Bronchial epithelial cell (primary cell): ENCODE measurements at places on chromosomes 4 and X. TPM values are rescaled to one million over a fixed set of nuclear protein-coding genes. Genes with fewer than 3 reads are reported as not detected.

DNA sequence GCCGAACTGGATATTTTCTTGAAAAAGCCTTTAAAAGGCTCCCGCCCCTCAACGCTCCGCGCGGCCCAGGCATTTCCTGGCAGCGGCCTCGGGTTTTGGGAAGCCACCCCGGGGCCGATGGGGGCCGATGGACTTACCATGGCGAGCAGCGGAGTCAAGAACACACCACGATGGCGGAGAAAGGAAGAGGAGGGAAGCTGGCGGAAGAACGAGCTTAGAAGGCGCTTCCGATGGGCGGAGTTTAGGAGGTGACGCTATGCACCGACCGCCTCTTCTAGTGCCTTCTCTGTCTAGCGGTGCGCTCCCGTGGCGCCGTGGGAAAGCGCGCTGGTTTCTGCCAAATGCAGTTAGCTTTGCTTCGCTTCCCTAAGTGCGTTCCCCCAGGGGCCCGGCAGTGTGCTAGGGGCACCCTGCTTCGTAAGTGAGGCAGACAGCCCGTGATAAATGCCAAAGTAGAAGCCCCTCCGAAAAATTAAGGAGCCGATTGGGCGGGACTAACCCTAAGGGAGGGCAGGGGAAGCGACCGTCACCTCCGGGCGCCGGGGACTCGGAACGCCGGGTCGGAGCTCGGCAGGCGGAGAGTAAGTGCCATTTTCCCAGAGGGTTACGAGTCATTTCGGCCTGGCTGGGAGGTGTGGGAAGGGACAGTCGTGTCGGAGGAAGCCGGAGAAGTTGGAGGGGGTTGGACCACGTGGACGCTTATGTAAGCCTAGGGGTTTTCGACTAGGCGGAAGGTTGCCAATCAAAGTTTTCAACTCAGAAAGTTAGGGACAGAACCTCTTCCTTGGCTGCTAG, at the start of gene RPL39:
Gene RPL39, minus strand, starts transcription at position 194 of the 795 bp plus-strand sequence. Its CDS starts 54 bp downstream, at position 140.
- DNase-seq, result peak; percentile 76

- DNase-seq, result no peak
Observed at GRCh38 chrX:133454491-133454914, 39.2 kb upstream of the GPC4 start.

DNA sequence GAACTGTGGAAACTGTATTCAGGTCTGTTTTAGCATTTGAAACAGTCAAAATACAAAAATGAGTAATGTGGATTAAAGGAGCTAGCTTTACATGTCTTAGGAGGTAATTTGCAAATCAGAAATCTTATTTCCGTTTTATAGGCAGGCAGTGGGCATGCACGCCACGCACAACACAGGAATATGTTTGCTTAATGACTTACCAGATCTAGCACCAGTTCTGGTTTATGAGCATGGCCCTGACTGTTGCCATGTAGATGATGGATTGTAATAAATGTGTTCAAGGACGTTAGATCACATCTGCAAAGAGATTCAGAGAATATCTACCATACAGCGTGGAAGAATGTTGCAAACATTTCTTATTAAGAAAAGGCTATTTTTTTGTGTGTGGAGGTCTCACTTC, 344.5 kb upstream of the NR3C2 start:
- no peak for DNase-seq

DNA sequence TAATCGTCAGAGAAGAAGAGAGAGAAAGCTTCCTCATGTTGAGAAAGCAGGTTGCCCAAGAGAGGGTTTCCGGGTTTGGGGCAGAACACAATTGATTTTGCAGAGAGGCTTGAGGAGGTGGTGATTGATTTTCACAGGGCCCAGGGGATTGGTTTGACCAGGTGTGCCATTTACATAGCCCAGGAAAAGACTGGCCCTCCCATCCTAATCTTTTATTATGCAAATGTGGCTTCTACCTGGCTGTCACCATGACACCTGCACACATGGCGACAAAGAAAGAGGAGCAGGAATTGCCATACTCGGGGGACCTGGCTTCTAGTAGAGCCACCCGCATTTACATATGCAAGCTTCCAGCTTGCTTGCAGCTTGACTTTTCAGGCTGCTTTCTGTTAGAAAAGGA, 405.3 kb downstream of the PPP4R3C start:
- no peak for DNase-seq

- DNase-seq, result peak; percentile 97
Observed at GRCh38 chr4:141643557-141643956, 7.2 kb downstream of the IL15 start.

DNA sequence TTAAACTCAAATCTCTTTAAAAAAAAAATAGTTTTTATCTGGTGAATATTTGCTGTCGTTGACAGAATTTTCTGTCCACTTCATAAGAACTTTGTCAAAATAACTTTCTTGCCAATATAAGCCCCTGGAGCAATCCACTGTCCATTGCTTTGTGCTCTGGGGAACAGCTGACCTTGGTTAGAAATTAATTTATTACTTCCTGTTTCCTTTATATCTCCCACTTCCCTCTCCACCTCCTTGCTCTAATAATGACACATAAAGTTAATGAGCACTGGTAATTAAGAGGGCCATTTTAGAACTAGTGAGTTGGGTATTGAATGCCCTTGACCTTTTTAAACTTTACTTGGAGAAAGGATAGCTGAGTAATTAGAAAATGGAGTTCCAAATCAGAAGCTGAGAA, 151.3 kb upstream of the LEF1 start:
- DNase-seq, result no peak

DNA sequence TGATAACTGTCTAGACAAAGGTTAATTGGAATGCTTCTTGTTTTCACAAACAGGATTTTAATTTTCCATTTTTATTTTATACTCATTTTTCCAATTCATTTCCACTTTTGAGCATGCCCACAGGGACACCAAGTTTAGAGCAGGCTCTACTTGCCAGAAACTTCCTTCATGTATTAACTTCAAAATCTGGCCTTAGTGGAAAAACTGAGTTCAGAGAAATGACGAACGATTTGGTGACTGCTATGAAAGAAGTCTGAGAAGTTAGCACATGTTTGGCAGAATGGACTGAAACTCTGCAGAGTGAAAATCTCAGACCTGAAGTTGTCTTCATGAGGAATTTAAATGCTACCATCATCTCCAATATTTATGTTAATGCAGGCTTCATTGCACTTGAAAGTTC, 214.1 kb downstream of the THOC2 start:
- no peak for DNase-seq

DNA sequence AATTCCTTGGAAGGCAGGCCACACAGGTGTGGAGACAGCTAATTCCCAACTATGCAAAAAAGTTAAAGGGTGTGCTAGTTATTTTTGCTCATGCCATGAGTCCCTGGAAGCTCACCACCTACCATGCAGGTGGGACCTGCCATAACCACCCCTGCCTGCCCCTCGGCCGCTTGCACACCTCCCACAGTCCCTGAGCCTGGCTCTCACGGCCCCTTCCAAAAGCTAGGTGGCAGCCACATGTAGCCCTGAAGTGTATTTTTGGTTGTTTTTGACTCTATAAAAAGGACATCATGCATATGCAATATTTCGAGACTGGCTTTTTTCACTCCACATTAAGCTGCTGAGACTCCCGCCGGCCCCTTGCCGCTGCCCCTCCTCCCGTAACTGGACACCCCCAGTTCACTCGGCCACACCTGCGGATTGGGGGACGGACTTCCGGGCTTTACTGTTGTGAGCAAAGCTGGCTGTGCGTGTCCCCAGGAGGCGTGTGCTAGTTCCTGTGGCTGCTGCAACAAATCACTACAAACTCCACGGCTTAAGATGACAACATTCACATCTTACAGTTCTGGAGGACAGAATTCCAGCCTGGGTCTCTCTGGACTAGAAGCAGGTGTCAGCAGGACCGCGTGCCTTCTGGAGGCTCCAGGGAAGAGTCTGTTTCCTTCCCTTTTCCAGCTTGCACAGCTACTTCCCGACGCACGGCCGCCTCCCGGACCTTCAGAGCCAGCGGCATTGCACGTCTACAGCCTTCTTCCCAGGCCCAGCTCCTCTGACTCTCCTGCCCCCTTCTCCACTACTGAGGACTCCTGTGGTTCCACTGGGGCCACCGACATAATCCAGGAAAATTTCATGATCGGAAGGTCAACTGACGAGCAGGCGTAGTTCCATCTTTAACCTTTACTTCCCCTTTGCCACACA, 24.8 kb downstream of the ZFYVE28 start:
- peak; percentile 11 for DNase-seq

DNA sequence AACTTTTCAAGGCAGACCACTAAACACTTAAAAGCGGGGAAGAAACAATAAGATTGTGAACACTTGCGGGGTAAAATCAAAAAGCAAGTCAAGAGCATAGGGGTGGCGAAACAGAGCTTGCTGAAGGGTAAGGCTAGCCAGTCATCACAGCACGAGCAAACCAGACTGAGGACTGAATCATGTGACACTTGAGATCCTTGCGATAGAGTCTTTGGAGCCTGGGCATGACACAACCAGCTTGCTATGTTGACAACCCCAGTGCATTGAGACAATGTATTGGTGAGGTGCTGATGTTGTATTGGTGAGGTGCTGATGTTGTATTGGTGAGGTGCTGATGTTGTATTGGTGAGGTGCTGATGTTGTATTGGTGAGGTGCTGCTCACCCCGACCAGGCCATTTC, 72.3 kb downstream of the SLIT2 start:
- DNase-seq, result peak; percentile 58

DNA sequence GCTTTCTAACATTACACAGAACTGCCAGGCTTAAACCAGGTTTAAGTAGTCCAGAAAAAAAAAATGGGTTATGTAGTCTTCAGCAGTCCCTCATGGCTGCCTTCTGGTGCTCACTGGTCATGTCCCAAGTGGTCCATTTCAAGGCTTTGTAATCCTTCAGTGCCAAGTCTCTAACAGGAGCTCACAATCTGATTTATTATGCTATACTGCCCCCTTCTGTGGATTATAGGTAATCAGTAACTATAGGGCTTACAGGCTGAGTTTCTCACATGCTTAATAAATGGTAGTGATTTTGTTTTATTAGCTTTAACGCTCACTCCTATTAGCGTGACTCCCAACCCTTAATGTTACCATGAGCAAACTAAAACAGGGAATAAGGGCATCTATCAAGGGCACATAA, 92.5 kb upstream of the EDA2R start:
- DNase-seq, result peak; percentile 43

DNA sequence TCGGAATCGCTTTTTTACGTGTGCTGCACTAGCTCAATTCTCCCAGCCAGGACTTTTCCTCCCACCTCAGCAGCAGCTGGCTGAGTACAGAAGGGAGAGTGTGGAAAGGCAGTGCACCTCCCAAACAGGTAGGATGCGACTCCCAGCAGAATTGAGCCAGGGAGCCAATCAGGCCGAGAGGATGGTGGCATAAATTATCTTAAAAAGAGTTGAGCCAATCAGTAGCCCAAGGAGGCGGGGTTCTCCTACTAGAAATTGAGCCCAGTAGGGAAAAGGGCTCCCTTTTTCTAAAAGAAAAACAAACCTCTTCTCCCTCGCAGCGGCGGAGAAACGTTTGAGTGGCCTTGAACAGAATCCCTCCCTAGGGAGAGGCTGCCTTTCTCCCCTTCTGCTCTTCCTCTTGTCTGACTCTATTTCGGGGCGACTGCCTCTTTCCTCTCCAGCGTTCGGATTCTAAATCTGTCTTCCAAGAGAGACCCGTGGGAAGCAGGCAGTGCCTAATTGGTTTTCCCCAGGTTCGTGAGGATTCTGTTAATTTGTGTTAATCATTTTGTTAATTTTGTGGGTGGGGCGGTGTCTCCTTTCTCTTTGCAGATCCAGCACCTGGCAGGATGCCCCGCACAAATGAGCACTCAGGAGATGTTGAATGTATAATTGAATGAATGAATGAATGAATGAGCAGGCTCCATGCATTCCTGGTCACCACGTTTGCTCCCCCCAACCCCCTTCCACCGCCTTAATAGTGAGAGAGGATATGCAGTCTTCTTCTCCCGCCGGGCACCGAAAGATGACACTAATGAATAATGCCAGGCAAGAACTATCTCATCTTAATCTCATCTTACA, at the start of gene GABRG1:
Gene GABRG1, minus strand, starts transcription at position 142 of the 843 bp plus-strand sequence. Its CDS starts 141 bp downstream, at position 1.
- no peak for DNase-seq

- DNase-seq, result no peak
Observed at GRCh38 chrX:118455013-118455412, 40.6 kb upstream of the DOCK11 start.

DNA sequence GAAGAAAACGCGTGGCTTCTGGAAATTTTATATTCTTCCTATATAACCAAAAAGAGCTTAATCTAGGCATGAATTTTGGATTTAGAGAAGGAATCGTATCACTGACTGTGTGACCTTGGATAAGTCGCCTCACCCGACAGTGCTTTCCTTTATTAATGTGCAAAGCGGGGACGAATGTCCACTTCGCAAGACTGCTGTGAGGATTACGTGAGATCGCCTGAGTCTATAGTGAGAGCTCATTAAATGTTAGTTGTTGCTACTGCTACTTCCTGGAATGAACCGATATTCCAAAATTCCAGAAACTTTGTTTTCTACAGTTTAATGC, 448 bp upstream of the TBC1D8B start:
- DNase-seq, result no peak

GRCh38 chrX:37712458-37712857, 26.9 kb downstream of the XK start:
- DNase-seq, result peak; percentile 69

DNA sequence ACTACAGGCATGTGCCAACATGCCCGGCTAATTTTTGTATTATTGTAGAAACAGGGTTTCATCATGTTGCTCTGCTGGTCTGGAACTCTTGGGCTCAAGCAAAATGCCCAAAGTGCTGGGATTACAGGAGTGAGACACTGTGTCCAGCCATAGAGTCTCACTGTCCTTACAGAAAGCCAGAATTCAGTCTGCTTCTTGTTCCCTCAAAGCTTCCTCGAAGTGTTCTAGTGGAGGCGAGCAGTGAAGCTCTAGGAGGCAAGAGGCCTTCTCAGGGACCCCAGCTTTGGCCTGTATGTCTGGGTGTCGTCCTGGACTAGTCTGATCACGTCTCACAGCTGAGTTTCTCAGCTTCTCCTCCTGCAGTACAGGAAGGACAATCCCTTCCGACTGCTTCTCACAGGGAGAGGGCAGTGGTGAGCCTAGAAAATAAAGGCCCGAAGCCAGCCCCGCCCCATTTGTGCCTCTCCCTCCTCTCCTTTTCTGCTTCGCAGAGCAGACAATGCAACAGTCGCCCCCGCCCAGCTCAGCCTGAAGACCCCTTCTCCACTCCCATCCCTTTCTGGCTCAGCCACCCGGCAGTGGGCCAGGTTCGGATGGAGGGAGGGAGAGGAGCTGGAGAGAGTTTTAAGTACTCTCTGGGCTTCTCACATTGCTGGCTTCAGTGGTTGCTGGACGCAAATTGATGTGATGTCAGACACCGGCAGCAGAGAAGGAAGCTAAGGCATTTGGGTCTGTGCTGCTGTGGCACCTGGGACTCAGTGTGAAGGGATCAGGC, 11.1 kb upstream of the FAM3A start:
- DNase-seq, result peak; percentile 76

GRCh38 chrX:36684053-36684452, 324.1 kb upstream of the FAM47C start:
- DNase-seq, result no peak

JAKMIP1 gene
- not detected in 2 replicates for total RNA-seq

DMRTC1B gene
- total RNA-seq, result not detected in 2 replicates

SCLT1 gene
- 5.3 and 7.3 TPM in 2 replicates for total RNA-seq

COX7B gene
- total RNA-seq, result 358 and 360 TPM in 2 replicates

BEX5 gene
- total RNA-seq, result 1.3 and 1.4 TPM in 2 replicates

MMRN1 gene
- total RNA-seq, result under 0.01 TPM in 1 of 2 replicates, not detected in the other

SLC9B1 gene
- total RNA-seq, result 0.79 and 1.0 TPM in 2 replicates

MANBA gene
- total RNA-seq, result 56.2 and 60.3 TPM in 2 replicates

CITED1 gene
- 0.26 TPM in 1 of 2 replicates, not detected in the other for total RNA-seq

SOD3 gene
- 0.13 TPM in 1 of 2 replicates, not detected in the other for total RNA-seq

PPP2R2C gene
- 1.1 and 3.1 TPM in 2 replicates for total RNA-seq
